Head of caudate nucleus (tissue), 42 donors: ENCODE measurements at places on chromosomes 11 and 22.

GRCh38 chr11:14380947-14381561, 22.1 kb upstream of the RRAS2 start:
- peak; percentile 84 for DNase-seq

GRCh38 chr11:119320240-119320775, 3.4 kb upstream of the MCAM start:
- peak; percentile 87 for DNase-seq

DNA sequence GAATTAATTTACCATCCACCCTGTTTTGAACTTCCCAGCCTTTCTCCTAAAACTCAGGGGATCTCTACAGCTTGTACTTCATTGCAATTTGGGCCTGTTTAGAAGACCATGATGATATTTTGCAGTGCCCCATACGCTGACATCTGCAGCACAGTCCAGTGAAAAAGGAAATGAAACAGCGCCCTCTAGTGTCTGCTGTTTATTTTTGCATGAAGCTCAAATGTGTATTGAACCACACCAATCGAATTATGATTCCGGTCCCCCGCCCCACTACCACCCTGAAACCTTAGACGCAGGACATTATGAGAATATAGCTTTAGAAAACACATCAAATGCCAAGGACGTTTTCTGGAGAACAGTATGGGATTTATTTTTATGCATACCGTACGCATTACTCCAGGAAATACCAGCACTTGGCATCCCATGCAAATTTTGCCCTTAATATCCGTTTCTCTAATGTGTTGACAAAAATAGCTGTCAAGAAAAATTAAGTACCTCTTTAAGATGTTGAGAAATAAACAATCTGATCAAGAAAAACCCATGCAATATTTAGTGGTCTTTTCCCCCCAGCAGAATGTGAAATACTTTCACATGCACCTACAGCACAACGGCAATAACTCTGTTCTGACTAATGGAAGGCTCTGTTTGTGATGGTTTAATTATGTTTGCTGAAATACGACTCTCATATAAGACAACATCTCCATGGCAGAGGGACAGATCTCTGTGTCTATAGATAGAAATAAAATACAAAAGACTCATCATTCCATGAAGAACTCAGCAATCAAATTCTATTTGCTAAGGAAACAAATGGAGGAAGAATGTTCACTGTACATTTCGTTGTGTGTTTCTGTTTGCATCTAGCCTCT, 93.9 kb downstream of the TECTA start:
- peak; percentile 56 for DNase-seq

DNA sequence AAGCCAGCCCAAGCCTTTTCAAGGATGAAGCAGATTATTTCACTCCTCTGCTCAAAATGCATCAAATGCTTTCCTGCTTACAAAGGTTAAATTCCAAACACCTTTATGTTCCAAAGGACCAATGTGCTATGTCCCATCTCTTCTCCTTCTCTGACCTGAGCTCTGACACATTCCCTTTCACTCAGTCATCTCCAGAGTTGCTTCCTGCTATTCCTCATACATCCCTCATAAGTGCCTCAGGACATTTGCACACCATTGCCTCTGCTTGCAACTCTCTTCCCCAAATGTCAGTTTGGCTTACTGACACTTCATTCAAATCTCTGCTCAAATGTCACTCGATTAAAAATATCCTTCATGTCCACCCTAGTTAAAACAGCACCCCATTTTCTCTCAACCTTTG, 53.3 kb upstream of the BMAL1 start:
- no peak for DNase-seq

- DNase-seq = no peak
Measured at GRCh38 chr11:105447936-105448702, 161.8 kb upstream of the GRIA4 start.

GRCh38 chr11:134561331-134561720, 149.3 kb upstream of the B3GAT1 start:
- no peak for DNase-seq

DNA sequence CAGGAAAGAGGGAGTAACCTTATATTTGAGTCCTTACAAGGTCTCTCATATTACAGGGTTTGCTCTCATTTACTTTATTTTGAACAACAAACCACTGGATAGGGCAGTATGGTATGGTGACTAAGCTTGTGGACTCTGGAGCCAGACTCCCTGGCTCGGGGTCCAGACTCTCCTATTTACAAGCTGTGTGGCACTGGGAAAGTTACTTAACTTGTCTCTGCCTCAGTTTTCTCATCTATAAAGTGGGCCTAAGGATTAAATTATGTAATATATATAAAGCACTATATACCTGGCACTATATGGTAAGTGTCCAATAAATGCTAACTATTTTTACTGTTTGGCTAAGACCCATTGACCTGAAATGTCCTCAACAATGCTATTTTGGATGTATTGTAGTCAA, 1.7 kb upstream of the DCHS1 start:
- no peak for DNase-seq

DNA sequence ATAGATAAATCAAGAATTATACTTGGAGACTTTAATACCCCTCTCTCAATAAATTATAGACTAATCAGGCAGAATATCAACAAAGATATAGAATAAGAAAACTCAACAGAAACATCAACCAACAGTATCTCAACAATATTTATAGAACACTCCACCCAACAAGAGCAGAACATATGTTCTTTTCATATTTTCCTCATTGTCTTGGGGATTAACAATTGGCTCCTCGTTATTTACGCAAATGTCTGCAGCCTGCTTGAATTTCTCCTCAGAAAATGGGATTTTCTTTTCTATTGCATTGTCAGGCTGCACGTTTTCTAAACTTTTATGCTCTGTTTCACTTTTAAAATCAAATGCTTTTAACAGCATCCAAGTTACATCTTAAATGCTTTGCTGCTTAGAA, 37.0 kb upstream of the FBLN1 start:
- no peak for DNase-seq

GRCh38 chr11:28146123-28146751, 38.0 kb downstream of the METTL15 start:
- no peak for DNase-seq
